ENCODE measurements at places on chromosomes 4 and X.

- no peak for DNase-seq
These were observed 4.5 kb downstream of the MMRN1 start for GRCh38 chr4:89899152-89899551.

DNA sequence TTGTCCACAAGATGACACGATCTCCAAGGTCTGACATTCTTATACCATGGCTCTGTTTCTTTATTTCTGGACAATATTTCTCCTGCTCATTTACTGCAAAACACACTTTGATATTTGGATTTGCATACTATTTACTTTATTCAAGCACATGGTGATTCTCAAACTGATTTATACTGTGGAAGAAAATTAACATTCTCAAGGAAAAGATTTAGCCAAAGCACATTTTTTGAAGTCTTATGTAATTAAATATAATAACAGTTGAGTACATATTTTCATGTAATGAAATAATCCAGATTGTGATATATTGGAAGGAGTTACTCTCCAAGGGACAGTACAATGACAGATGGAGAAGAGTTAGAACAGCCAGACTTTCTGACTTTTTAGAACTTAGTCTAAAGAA lies 155.8 kb upstream of the CT83 start:
- no peak for DNase-seq

- DNase-seq: no peak
These were observed 5.4 kb upstream of the PHEX start for GRCh38 chrX:22026731-22027130.

- no peak for DNase-seq
These were observed 54.2 kb upstream of the SMIM10 start for GRCh38 chrX:134936542-134936941.

DNA sequence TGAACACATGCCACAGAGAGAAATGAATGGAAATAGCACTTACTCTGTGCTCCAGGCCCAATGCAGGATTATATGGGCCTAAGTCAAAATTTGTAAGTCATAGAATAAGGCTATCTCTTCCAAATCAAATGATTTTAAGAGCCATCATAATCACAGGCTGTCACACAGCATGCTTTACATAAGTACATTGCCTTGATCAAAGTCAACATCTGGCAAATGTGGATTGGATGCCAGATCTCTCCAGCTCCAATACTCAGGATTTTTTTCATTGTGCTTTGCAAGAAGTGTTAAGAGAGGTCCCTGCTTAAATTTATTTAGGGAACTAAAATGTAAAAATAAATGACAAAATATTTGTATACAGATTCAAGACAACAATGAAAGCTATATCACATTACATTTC lies 299.9 kb downstream of the PRDM5 start:
- no peak for DNase-seq

- DNase-seq: no peak
These were observed 189.1 kb upstream of the C1QTNF7 start for GRCh38 chr4:15238720-15239119.

GRCh38 chrX:98379134-98379533 lies 1495.4 kb downstream of the RPA4 start:
- no peak for DNase-seq

DNA sequence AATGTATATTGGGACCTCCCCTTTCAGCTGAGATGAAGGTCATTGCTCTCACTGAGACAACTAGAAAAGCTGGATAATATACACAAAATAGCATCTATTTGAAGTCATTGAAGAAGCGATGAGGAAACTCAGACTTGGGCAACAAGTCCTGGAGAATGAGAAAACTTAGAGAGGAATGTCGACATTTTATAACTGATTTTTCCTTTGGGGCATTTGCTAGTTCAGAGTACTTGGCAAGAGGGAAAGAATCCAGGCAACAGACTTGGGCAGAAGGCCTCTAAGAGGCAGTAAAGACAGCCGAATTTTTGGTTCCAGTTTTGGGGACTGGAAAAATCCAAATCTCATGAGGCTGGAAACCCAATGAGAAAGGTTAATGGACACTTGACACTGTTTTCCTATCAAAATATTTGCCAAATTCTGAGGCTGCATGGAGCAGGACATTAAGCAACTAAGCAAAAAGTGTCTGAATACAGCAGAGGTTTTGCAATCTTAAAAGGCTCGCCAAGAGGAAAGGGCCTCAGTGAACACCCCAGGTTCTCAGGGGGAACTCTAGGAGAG lies 21.0 kb upstream of the ANXA5 start:
- DNase-seq: no peak

GRCh38 chrX:39936886-39937770 lies 160.6 kb downstream of the BCOR start:
- DNase-seq: no peak

DNA sequence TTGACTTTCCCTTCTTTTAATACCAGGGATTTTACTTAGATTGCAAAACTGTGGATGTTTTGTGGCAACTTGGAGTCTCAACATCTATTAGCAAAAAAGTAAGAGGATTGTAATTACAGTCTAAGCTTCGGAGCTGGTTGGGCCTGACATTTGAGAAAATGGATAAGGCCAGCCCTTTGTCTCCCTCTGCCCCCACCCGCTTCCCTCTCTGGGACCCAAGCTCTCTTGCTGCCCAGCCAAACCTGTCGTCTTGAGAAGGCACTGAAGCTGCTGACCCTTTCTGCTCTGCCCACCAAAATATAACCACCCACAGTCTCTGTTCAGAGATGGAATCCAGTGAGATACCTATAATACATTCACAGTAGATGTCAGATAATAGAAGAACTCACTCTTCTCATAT lies 49.6 kb downstream of the SHROOM3 start:
- no peak for DNase-seq

DNA sequence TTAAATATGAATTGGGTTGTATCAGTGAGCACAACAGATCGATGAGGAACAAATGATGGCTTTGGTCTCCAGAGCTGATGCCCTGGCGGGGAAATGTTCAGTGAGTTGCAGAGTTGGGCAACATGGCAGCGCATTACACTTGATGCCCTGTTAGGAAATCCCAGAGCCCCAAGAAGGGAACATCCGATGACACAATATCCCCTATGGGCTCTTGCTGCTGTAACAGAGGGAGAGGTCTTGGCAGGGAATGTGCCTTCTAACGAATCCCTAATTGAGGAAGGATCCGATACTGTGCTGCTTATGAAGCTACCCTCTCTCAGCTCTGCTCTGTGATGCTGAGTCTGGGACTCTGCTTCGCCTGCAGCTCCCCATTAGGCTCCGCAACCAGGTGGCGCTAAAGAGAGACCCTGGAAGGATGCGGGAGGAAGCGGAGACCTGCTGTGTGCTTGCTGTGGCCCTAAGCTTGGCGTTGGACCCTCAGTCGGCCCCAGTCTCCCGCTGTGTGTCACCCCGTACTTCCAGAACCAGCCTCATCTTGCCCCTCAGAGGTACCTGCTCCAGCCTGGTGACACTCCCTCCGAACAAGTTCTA lies 38.9 kb downstream of the PDHA1 start:
- no peak for DNase-seq

DNA sequence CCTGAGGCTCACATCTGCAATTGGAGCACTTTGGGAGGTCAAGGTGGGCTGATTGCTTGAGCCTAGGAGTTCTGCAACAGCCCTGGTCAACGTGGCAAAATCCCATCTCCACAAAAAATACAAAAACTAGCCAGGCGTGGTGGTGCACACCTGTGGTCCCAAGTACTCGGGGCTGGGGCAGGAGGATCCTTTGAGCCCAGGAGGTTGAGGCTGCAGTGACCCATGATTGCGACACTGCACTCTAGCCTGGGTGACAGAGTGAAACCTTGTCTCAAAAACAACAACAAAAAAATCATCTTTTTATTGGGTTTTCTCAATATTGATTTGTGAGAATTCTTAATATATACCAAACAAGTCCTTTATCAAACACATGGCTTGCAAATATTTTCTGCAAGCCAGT lies 64.9 kb downstream of the ANKRD17 start:
- DNase-seq: no peak

DNA sequence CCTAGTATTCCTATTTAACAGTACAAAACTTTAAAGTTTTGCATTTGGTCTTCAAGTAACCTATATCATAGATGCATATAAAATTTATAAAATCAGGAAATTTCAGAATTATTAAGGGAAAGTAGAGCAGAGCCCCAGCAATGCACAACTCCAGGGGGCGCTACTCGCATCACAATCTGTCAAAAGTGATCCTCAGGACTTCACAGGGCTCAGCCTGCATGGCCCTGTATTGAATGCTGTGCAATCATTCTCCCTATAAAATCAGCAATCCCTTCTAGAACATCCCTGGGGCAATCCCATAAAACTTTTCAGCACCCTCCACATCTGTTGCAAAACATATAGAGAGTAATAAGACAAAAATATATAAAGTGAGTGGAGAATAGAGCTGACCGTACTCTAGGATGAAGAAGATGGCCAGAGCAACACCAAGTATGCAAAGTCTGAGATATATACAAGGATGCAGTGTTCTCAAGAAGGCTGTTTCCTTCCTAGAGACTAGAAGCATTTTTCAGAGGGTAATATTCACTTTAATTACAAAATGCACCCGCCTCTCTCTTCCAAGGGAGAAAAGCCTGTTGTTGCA lies 12.5 kb upstream of the PPARGC1A start:
- no peak for DNase-seq

DNA sequence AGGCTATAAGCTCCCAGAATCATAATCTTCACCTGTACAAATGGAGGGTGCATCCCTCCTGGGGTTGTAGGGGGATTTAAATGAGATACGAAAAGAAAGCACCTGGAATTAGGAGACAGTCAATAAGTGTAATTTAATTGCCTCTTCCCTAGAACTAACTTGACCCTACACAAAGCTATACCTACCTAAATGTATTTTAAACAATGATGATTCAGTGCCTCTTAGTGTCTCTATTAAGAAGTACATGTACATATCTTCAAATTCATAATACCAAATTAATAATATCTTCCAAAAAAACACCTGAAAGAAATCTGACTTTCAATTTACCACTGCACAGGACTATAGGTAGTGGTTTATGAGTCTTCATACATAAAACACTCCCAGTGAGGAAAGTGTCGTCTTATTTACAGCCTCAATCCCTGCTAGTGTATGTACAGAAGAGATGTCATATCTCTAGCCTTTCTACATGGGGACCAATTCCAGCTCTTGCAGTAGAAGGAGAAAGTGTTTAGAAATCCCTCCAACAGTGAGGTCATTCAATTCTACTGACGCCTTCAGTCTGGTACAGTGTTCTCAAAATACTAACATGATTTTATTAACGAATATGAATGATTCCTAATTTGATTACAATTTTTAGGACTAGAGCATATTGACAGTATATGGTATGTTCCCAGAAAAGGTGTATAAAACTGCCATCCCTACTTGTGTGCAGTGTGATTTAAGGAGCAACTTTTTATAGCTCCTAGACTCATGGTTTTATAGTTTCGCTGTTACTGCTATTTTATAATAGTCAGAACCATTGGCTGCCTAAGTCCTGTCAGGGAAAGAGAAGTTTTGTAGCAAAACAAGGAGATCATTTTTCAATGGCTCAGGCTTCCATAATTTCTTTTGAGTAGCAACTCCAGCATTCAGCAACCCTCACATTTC lies 282.7 kb downstream of the UNC5C start:
- no peak for DNase-seq

DNA sequence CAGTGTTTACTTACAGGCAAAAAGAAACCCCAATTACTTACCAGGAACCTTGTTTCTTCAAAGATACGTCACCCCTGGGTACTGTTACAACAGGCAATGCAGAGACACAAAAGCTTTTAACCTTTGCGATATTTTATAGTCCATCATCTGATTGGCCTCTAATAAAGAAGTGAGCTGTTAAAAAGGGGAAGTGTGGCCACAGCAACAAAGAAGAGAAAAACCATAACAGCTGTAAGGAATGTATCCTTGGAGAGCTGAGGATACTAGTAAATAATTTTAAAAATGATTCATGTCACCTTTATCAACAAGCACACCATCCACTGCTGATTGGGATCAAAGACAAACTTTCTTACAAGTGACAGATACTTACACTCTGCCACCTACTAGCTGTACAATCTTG lies 14.1 kb downstream of the GABRA4 start:
- no peak for DNase-seq

GRCh38 chrX:103415068-103415467 lies 38.7 kb downstream of the BEX3 start:
- no peak for DNase-seq

- DNase-seq: no peak
These were observed 10.4 kb downstream of the CLCN5 start for GRCh38 chrX:49932791-49933190.

- no peak for DNase-seq
These were observed 297.2 kb downstream of the GRXCR1 start for GRCh38 chr4:43189741-43190140.

- no peak for DNase-seq
These were observed 4.8 kb downstream of the SH3BP2 start for GRCh38 chr4:2797545-2798305.

- no peak for DNase-seq
These were observed 83.9 kb downstream of the MAMLD1 start for GRCh38 chrX:150446995-150447394.

- DNase-seq: no peak
These were observed 7.1 kb downstream of the PF4V1 start for GRCh38 chr4:73860181-73860580.

DNA sequence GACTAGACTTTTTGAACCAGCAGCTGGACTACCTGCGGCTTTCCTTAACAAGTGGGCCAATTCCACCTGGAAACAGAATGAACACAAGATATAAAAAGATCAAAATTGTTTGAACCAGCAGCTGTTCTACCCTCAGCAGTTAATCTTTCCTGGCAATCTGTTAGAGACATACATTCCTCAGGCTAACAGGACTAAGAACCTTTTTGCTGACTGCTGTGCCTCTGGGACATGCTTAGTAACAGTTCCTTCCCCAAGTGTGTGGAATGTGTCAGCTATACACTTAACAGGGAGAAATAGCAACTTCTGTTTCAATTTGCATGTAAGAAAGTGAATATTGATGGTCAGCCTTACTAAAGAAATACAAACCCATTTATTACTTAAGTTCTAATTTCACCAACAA lies 554.4 kb downstream of the ARAP2 start:
- DNase-seq: no peak

DNA sequence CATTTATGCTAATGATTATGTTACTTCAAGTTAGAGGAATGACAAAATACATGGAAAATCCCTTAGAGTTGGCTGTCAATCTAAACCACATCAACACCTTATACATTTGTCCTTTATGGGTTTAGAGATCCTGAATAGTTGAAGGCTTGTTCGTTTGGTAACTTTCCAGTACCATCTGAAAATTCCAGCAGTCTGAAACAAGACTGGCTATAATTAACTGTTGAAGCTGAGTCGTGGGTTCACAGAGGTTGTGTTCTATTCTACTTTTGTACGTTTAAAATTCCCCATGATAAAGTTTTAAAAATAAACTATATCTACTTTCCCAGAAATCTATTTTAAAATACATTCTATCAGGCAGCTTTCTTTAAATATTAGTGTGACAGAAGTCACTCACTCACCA lies 73.0 kb downstream of the USP46 start:
- DNase-seq: no peak

GRCh38 chr4:5259471-5259870 lies 208.2 kb downstream of the STK32B start:
- DNase-seq: no peak

DNA sequence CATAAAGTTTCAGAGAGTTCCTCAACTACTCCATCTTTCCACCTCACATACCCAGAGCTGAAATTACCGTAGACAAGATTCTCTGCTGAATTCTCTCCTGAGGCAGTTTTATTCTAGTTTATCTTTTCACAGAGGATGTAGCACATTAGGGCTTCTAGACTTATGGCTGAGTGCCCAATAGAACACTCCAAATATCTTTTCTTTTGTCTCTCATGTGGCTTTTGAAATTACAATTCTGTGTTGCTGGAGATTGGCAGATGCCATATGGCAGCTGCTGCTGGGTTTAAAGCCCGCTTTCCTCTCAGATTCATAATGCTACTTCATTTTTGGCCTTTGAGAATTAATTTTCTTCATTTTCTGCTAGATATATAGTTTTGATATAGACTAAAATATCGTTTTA lies 107.6 kb upstream of the BANK1 start:
- no peak for DNase-seq

All from GOT3 (cell line).